Endothelial cell (in vitro differentiated cells): ENCODE measurements at places on chromosomes 3 and 15.
A peak's percentile ranks its signal among the peaks of the same experiment; 100 is the strongest.

GRCh38 chr3:45655906-45656305 is 33.3 kb upstream of the SACM1L start:
- no peak for DNase-seq

GRCh38 chr3:154095832-154096421 is 25.3 kb upstream of the ARHGEF26 start:
- no peak for DNase-seq

DNA sequence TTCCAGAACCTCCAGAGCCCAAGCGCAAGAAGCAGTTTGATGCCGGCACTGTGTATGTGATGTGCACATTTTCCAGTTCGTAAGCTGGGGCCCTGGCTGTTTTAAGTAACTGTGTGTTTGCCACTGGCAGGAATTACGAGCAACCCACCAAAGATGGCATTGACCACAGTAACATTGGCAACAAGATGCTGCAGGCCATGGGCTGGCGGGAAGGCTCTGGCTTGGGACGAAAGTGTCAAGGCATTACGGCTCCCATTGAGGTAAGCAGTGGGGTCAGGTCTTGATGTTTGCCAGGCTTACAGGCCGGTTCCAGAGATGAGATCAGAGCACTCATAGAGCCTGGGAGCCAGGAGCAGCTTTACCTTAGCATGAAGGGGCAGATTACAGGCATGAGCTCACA is 28.4 kb downstream of the RBM5 start:
- DNase-seq = no peak

- no peak for DNase-seq
These were observed 190.9 kb downstream of the TJP1 start for GRCh38 chr15:29631076-29632070.

DNA sequence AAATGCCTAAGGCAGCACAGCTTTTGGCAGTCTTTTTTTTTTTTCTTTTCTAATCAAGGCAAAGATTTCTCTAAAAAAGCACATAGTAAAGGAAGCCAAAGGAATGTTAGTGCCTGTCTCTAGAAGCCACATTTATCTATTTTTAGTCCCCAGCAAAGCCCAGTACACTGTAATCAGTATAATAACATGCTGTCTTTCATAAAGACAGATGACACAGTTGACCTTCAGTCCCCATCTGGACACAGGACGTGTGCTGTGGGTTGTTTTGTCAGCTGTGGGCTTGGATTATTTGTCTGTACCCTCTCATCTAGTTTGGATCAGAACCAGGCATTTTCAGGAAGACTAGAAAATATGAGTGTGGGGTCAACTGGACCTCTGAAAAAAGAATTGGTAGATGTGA is 110.4 kb upstream of the CTNNB1 start:
- no peak for DNase-seq

GRCh38 chr3:81216192-81216591 is 545.3 kb downstream of the GBE1 start:
- no peak for DNase-seq

GRCh38 chr15:74808078-74808839 is 4.4 kb upstream of the LMAN1L start:
- no peak for DNase-seq

- DNase-seq = no peak
These were observed 130.5 kb downstream of the FOXB1 start for GRCh38 chr15:60134609-60135008.

DNA sequence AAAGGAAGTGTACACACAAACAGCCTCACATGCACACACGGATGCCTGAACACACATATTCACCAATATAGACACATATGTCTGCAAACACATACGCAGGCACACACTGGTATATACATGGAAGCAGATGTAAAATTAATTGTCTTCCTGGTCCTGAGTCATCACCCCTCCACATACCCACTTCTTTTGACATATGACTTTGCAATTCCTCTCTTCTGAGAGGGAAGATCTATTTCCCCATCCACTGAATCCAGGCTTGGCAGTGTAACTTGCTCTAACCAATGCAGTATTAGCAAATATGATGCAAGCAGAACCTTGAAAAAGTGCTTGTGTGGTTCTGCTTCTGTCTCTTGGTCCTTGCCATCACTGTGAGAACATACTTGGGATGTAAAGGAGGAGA is 76.8 kb upstream of the HRH1 start:
- no peak for DNase-seq

DNA sequence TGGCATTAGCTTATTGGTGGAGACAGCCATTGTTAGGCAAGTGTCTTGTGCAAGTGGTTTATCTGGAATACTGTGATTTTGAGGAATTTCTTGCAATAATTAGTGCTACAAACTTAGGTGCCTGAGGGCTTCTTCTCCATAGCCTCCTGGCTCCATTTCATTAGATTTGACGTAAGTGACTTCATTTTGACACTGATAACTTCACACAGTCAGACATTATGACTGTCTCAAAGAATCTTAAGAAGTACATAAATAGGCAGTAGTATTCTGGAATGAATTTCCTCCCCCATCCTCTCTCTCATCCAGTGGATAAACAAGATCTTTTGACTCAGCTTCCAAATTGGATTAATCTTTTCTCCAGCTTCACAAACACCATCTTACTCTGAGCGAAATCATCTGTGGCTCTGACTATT is 19.0 kb downstream of the ARL14 start:
- no peak for DNase-seq

DNA sequence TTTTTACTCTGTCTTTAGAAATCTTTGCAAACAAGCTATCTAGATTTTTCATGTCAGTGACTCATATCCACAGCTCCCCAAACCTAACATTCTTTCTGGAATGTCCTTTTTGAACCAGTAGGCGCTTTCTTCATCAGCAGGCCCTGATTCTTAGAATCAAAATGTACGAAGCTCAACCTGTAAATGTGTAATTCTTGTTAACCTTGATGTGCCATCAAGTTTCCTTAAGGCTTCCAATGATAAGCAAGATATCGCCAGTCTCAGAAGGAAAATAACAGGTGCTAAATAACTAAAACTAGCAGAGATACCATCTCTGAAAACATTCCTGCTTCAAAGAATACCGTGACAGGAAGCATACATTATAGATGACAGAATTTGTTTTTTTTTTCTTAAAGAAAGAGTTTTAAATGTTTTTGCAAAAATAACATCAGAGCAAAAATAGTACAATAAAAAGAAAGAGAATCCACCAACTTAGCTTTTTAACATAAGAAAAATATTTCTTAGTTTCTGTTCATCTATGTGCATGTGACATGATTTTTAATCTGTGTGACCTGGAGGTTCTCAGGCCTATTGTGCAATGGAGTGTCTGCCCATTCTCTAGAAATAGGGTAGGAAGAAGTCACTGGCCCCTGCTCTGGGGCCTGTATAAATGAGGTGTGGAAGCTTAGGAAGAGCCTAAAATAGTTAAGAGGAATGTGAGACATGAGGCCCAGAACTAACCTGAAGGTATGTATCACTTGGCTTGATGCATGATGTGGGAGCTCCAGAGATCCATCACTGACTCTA is 14.7 kb upstream of the SECISBP2L start:
- DNase-seq = no peak

GRCh38 chr3:20054549-20054987 is 14.3 kb downstream of the KAT2B start:
- no peak for DNase-seq

DNA sequence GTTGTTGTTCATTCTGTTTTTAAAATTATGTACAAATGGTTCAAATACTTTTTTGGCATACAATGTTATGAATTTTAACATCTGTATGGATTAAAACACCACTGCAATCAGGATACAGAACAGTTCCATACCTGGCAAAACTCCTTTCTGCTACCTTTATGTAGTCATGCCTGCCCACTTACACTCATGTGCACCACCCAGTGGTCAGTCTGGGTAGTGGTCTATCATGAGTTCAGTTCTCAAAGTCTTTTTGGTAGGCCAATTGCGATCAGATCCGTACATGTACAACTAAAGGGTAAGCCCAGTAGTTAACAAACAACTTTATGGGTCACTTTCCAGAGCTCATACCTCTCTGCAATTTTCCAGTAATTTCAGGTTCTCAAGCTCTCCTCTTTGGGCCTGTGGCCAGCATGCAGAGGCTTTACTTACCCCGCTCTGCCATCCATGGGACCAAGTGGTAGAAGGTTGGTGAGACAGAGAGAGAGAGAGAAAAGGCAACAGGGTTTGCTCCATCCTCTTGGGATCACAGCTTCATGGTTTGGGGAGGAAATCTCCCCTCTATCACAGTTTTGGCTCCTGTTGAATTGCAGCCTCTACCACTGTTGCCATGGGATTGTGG is 63.9 kb upstream of the FAM98B start:
- peak; percentile 80 for DNase-seq

GRCh38 chr3:194046995-194047645 is 88.8 kb upstream of the HES1 start:
- no peak for DNase-seq

GRCh38 chr15:33068007-33068481 is 126.5 kb downstream of the FMN1 start:
- no peak for DNase-seq

- DNase-seq = no peak
These were observed 39.0 kb downstream of the GAP43 start for GRCh38 chr3:115662356-115662755.

- no peak for DNase-seq
These were observed 33.4 kb downstream of the EIF3J start for GRCh38 chr15:44570361-44570760.

- DNase-seq = no peak
These were observed 185.6 kb upstream of the MBNL1 start for GRCh38 chr3:152083135-152083534.

GRCh38 chr3:129228891-129229585 is 20.4 kb upstream of the COPG1 start:
- DNase-seq = peak; percentile 39

DNA sequence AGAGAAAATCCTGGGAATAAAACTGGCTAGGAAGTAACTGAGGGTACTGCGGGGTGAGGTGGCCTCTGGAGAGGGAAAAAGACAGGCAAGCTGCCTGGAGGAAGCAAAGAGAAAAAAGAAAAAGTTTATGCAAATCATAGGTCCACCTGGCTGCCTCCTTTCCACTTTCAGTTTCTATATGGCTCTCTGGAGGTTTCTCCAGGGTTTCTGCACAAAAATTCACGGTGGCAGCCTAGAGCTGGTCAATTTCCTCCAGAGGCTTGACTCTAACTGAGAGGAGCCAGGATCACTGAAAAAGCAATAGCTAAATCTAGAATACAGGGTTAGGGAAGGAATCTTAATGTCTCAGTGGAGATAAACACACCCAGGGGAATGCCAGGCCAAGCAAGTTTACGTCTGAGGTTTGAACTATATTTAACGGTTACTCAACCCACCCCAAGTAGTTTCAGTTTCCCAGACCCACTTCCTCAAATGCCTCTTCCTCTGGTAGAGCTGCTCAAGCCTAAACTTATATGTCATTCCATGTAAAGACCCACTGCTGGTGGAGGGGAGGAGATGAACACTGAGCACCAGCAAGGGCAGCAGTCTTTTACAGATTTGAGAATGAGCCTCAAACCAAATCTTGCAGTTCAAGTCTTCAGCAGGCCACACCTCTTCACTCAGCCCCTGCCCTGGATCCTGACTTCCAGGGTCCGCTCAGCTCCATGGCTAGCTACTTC is 5.7 kb downstream of the LYSMD2 start:
- DNase-seq = no peak

DNA sequence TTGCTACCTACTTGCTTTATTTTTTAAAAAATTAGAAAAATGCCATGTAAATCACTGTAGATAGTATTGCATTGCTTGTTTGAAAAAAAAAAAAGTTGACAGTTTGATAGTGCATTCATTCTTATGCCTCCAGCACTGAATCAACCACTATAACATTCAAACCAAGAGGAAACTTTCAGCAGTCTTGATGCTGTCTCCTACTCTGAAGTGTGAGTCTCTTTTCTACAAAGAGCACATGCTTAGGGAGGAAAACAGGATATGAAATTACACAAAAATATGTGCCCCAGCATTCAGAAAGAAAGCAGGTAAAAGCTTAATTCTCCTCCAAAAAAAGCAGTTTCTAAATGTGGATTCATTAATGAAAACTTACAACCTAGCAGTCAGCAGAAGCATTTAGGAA is 78.3 kb downstream of the ZBTB20 start:
- DNase-seq = no peak

DNA sequence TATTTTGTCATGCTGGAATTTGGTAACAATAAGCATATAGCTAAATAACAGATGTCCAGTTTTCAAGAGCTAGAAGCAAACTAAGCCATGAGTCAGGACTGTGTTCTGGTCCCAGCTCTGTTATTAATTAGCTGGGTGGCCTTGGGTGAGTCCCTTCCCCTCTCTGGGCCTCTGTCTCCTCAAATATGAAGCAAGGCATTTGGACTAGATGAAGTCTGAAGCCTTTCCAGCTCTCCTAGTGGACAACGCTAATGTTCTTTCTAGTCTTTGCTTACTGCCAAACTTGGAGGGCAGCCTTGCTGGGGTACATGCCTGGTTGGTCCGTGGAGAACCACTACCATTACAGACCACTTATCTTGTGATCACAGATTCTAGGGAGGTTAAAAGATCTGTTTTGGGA is 127.6 kb downstream of the DUT start:
- no peak for DNase-seq

DNA sequence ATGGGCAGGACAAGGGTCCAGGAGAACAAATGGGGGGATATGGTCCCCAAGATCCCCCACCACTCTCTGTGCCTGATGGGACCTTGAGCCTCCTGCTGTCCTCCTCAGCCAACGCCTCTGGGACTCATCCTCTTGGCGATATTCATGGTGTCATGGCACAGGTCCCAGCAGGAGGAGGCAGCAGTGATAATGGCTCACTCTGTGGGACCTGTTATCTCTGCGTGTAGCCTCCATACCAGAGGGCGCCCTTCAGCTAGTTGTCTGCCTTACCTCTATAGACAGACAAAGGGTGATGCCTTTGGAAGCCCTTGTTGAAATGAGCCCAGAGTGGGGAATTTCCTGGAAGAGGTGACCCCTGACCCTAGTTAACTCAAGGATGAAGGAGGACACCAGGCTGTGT is 7.4 kb downstream of the ZBTB47 start:
- DNase-seq = no peak

GRCh38 chr3:72171463-72171881 is 386.5 kb upstream of the PROK2 start:
- DNase-seq = no peak

GRCh38 chr3:11400213-11400612 is 128.0 kb downstream of the ATG7 start:
- no peak for DNase-seq
